ENCODE measurements at places on chromosomes 13 and 19.

DNA sequence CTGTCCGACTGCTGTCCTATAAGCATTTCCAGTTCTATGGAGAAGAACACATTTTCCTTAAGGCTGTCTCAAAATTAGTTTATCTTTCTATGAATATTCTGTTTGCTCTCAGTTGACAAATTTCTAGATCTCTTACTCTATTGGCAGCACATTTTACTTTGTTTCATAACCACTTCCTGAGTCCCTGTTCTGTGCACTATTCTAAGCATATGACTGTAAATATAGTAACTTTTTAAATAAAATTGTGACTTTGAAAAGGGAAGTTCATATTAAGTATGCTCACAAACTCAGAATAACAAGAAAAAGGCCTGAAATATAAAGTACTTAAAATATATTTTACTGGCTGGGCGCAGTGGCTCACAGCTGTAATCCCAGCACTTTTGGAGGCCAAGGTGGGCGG lies 56.5 kb upstream of the HTR2A start:
- DNase-seq = no peak

DNA sequence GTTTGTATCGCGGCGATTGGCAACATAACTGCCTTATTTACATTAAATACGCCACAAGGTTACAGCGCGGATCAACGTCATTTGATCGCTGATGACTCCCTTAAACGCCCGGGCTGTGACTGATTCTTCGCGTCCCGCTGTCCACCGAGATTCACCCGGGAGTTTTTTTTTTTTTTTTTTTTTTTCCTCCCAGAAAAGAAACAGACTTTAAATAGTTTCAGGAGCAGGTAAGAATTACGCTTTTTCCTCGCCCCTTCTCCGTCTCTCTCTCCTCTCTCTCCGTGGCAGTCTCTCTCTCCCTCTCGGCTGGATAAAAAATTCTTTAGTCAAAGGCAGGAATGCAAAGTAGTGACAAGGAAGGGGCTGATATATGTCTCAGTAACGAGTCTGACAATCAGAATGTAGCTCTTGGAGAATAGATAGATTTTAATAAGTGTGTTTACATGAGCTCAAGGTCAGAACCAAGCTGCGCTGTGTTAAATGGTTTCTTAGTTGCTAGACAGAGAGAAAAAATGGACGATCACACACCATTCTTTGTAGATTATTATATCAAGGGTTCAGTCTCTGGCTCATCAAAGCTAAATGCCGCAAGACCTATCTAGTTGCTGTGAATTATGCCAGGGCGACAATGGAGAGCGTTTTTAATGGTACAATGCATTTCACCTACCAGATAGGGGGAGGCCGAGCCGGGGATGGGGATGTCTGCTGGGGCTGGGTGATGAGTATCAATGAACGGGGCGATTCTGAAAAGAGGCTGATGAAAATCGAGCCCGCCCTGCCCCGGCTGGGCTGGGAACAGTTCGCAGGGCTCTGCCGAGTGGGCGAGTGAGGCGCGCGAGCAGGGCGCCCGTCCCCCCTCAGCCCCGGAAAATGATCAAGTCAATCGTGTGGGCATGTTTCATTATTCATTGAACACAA lies 147.2 kb upstream of the ZNF536 start:
- no peak for DNase-seq

- no peak for DNase-seq
These were observed 422 bp upstream of the ZNF575 start for GRCh38 chr19:43532571-43532961.

GRCh38 chr13:25489238-25489637 lies 117.5 kb downstream of the ATP8A2 start:
- no peak for DNase-seq
